ENCODE measurements at places on chromosomes 1 and 21. TPM values are rescaled to one million over a fixed set of nuclear protein-coding genes. Genes with fewer than 3 reads are reported as not detected.

DNA sequence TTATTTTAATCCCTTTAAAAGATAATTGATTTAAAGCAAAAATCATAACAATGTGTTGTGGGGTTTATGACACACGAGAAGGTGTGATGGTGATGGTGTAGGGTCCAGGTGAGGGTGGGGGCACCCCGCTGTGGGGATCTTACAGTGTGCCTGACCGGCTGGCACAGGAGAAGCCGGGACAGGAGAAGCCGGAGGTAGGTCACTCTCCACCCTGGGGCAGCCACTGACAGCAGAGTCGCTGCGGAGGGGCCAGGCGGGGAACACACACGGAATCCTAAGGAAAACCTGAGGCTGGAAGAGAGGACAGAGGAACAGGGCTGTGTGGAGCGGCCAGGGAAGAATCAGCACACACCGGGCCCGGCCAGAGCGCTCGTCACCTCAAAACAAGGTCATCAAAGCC, 4.3 kb upstream of the LRRC3 start:
- DNase-seq = no peak

GRCh38 chr1:154405747-154406571, 816 bp downstream of the IL6R start:
- no peak for DNase-seq

MYOG gene
- total RNA-seq = not detected

PRAMEF1 gene
- total RNA-seq = not detected

Measured in epithelial cell of proximal tubule (primary cell).